Esophagus squamous epithelium (tissue), 5 donors: ENCODE measurements at places on chromosomes 13 and 19. TPM values are rescaled to one million over a fixed set of nuclear protein-coding genes. Genes with fewer than 3 reads are reported as not detected.

DNA sequence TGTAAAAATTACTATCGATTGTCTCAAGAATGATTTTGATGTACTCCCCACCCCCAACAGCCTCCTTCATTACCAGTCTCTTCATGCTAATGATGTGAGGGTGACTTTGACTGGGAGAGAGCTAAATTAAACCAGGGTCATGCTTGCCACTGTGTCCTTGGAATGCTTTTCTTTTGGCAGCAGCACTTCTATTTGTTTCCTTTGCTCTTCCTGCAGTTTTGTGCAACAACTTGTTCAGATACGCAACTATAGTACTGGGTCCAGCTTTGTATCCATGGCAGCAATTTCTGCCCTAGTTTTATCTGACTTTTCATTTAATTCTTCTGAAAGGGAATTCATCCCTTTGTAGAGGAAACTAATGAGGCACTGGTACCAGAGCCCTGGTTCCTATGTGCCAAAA, 2792.1 kb downstream of the PCDH9 start:
- no peak for DNase-seq

DNA sequence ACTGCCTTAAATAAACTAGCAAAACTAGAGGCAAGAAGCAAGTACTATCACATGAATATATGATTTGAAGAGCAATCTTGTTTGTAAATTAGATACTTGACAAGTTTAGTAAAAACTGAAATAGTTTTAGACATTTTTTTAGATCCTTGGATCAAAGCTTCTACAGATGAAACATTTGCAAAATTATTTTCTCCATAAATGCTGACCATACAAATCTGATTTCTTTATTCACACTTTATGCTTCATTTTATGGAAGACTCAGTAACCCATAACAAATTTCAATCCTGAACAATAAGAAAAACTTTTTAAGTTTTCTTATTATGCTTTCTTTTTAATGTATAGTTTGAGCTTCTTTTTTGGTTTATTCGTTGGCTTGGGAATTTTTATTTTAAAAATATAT, 750.2 kb upstream of the SLITRK5 start:
- no peak for DNase-seq

- no peak for DNase-seq
These were observed 979 bp downstream of the AKAP8 start for GRCh38 chr19:15378534-15379082.

GRCh38 chr13:114103801-114104654, 28.4 kb downstream of the RASA3 start:
- no peak for DNase-seq

- no peak for DNase-seq
These were observed 506 bp upstream of the AP1M1 start for GRCh38 chr19:16197188-16197621.

Gene BSPH1
- total RNA-seq = not detected

DNA sequence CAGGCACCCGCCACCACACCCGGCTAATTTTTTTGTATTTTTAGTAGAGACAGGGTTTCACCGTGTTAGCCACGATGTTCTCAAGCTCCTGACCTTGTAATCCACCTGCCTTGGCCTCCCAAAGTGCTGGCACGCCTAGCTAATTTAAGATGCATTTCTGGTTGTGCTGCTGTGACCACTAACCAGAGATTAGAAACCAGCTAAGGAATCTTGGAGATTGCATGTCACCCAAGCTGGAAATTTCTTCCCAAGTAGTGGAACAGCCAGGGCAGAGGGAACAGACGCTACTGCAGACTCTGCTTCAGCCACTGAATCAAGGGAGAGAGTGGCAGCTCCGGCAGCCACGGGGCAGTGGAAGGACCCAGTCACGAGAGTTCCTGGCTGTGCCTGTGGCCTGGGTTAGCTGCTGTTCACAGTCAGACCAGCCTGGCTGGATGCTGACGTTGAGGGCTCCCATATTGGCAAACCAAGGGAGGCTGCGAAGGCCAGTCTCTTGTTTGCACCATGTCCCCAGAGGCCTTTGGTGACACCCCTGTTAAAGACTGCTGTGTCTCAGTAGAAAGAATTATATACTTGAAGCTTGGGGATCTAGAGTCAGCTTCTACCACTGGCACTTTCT, 7.9 kb downstream of the TPM4 start:
- no peak for DNase-seq

DNA sequence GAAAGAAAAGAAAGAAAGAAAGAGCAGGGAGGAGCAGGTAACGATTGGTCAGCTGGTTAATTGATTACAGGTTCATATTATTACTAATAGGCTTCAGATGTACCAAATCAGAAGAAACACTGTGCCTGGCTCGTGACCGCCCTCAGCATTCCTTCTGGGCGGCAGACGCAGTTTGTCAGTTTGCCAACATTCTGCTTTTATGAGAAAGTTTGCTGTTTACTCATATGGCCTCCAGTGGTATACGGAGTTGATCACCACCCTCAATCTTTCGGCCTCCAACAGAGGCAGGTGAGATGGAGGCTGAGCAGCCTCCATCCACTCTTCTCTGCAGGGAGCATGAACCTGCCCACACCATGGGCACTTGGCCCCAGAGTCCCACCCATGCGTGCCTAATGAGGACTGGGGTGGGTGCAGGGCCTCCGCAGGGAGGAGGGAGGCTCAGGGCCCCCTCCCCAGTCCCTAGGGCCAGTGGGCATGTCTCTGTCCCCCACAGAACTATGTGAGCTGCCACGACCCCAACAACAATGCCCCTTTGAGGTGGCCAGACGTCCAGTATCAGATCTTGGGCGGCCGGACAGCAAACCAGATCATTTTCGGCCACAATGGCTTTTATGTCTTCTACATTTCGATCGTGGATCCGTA, 8.8 kb downstream of the PRR22 start:
- DNase-seq = no peak

Gene ARL11
- 0.22 TPM for total RNA-seq

Gene SLC8A2
- 3.6 TPM for total RNA-seq

DNA sequence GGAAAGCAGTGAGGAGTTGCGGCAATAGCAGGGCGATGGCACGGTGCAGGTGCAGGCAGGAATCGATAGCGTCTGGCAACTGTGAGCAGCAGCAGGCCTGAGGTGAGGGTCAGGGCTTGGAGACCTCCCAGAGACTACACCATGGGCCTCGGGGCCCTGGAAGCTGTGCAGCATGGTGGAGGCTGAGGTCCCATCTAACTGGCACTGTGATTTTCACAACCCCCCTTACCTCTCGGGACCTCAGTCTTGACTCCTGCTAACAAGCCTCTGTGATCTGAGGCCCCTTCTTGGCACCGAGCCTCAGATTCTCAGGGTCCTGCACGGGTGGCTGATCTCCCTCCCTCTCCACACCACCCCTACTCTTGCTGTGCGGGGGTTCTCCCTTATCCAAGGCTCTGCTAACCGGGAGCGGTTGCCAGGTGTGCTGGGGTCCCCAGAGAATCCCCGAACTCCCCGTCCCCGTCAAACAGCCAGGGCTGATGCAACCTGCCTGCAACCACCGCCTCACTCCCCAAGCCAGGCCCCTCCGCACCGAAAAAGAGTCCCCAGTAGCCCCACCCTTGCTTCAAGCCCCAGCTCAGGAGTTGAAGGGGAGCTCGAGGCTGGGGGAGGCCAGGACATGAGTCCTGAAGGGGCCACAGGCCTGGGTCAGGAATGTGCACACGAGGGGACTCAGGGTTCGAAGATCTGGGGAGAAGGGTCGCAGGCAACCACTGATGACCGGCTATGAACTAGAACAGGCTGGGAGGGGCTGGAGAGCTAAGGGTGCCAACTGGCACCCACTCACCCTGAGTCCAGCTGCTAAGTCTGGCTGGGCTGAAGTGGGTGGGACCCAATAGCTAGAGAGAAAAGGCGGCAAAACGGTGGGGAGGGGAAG, 4.8 kb upstream of the ATF5 start:
- no peak for DNase-seq

DNA sequence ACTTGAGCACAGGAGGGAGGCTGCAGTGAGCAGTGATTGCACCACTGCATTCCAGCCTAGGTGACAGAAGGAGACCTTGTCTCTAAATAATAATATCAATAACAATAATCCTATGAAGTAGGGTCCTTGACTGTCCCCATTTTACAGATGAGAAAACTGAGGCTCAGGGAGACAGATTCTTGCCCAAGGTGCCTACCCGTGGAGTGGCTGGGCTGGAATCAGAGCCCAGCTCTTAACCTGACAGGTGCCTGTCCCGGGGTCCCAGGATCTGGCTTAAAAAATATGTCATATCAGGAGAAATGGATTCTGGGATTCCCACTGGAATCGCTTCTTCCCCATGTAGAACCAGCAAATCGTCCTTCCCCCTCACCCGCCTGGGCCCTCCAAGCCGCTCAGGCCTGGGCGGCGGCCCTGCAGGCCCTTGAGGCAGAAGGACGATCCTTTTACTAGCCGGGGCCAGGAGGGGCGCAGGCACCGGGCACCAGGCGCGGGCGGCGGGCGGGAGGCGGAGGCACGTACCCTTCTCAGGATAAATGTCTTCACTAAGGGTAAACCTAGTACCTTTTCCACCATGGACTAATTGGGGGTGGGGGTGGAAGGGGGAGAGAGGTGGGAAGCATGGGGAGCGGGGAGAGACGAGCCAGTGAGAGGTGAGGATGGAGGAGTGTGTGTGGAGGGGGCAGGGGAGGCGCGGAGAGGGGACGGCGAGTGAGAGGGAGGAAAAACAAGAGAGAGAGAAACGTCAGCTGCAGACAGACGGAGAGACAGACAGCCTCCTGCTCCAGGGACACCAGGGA, 60.6 kb downstream of the COLGALT1 start:
- DNase-seq = no peak

Gene ZNF85
- total RNA-seq = 3.6 TPM

DNA sequence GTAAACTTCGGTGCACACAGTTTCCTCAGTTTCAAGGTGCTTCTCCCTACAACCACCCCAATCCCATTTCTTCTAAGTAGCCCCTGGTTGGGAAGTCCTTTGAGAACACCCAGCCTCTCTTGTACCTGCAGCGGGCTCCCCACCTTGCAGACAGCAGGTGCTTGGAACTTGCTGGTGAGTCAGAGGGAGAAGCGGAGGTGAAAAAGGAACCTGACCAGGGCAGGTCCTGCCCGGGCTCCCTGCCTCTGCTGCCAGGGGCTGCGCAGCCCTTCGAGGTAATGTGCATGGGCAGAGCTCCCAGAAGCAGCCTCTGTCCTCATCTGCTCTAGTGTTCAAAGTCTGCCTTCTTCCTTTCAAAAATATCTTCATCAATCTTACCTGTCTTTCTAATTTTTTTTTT, 274.0 kb upstream of the SOX1 start:
- DNase-seq = no peak
